ENCODE measurements at places on chromosomes 16 and 17.
A peak's percentile ranks its signal among the peaks of the same experiment; 100 is the strongest.

GRCh38 chr17:39627047-39627711 is 427 bp downstream of the PPP1R1B start:
- no peak for DNase-seq

- no peak for DNase-seq
Measured at GRCh38 chr17:12730421-12730820, 58.9 kb upstream of the ARHGAP44 start.

GRCh38 chr16:59514651-59515050 is 780.5 kb upstream of the GOT2 start:
- DNase-seq = no peak

- DNase-seq = no peak
Measured at GRCh38 chr17:30218799-30219198, 16.7 kb downstream of the SLC6A4 start.

DNA sequence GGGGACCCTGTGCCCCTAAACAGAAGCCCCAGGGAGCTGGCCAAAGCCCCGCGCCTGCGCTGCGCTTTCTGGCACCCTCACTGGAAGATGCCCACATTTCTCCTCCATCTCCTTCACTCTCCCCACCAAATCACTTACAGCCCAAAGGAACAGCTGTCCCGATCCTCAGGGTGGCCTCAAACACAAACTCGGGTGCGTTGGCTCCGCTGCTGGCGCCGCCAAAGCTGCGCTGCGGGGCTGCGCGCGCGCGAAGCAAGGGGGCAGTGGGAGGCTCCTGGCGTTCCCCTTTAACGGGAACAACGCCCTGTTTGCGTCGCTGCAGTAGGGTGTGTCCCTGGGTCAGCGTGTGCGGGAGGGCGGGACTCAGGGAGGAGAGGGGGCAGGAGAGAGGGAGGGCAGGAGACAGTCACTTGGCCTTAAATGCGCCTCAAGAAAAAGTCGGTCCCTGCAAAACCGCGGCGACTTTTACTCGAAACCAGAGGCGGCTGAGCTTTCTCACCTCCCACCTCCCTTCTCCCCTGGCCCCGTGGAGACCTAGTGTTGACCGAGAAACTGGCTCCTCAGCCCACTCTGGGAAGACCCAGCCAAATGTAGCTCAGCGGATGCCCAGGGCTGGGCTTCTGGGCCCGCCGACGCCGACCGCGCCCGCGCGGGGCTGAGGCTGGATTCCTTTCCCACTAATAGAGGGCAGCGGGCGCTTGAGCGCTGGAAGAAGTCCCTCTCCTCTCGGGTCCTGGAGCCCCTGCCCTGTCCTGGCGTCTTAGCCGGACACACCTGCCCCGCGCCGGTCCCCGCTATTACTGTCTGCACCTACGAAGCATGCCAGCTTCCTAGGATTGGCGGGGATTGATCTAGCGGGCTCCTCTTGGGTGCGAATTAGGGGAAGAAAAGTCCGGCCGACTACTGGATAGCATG is 2.6 kb downstream of the PMP22 start:
- DNase-seq = peak; percentile 93

DNA sequence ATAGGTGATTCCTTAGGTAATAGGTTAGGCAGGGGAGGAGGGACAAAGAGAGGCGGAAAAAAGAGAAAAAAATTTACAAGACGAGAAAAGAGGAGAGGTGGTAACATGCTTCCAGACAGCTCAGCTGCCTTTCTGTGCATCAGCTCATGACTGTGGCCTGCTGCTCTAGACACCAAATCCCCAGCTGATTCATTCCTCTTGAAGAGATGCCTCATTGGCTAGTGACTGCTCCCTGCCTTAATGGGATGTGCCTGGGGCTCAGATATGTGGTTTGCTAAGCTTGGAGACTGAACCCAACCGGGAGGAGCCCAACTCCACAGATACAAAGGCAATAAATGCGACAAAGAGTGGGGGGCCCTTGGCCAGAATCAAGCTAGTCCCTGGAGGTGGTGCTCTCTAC is 105.9 kb upstream of the FAM20A start:
- no peak for DNase-seq

GRCh38 chr16:67865318-67865717 is 7.5 kb upstream of the EDC4 start:
- no peak for DNase-seq

DNA sequence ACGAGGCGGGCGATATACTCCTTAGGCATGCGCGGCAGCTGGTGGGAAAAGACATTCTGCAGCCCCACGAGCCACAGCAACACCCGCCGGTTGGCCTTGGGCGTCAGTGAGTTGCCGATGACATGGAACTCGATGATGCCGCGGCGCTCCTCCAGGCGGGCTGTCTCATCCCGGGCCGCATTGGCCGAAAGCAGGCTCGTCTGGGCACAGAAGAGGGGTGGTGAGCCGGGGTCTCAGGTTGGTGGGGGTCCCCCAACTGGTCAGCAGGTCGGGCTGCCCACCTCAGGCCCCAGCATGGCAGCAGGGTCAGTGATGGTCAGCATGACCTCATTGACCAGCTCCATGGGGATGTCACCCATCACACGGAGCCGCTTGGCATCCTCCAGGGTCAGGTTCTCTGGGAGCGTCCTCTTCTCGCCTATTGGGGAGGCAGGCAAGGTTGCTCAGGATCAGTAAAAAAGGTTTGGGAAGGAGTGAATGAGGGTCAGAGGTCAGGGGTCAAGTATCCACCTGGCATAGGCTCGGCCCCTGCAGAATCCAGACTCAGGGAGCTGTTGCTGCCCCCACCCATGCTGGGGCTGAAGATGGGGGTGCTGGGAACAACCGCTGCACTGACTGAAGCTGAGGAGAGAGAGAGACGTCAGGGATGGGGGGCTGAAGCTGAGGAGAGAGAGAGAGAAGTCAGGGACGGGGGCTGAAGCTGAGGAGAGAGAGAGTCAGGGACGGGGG is 3.6 kb downstream of the KAT2A start:
- no peak for DNase-seq

- no peak for DNase-seq
Measured at GRCh38 chr17:49729069-49729468, 21.3 kb upstream of the SLC35B1 start.

- DNase-seq = no peak
Measured at GRCh38 chr16:74281300-74281699, 15.3 kb upstream of the PSMD7 start.

GRCh38 chr16:5015887-5016286 is 17.8 kb downstream of the NAGPA start:
- no peak for DNase-seq

- DNase-seq = no peak
Measured at GRCh38 chr17:58492238-58493121, 4.3 kb upstream of the HSF5 start.

GRCh38 chr17:49705254-49705653 is 2.5 kb downstream of the SLC35B1 start:
- no peak for DNase-seq

- no peak for DNase-seq
Measured at GRCh38 chr16:8669481-8669880, 4.9 kb upstream of the ABAT start.

DNA sequence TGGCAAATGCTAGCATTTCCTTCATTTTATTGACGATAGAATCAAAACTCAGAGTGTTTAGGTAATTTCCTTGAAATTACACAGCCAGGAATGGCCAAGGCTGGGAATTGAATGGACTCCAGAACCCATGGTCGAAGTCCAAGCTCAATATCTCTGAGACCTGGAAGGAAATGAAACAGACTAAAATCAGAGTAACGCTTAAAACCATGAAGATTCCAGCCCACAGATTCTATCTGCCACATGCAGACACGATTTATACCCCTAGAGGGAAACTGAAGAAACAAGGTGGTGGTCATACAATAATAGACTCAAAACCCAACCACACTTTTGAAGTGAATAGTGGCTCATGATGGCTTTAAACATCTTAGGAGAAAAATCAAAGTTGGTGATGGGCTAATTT is 95.6 kb downstream of the PRKCA start:
- DNase-seq = no peak

- no peak for DNase-seq
Measured at GRCh38 chr16:5903832-5904231, 806.2 kb upstream of the EEF2KMT start.

DNA sequence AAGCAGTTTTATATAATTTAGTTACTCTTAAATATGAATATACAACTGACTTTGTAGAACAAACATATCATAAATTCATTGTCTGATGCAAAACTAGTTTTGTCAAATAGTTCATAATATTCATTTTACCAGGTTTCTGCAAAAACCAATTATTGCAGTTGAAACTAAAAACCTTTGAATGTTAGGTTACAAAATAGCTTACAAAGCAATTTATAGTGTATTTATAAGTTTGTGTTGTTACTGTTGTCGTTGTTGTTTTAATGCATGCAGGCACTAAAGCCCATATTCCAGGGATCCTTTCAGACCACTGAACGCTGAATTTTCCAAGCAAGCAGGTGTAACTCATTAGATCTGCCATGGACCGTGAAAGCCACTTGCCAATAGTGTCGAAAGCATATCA is 427.6 kb downstream of the ZFHX3 start:
- DNase-seq = no peak

- peak; percentile 78 for DNase-seq
Measured at GRCh38 chr16:75495076-75495674, at the start of gene CHST6. CHST6 (minus strand) TSS chr16:75495441; CDS start chr16:75479828, 15,613 bp downstream.

- peak; percentile 93 for DNase-seq
Measured at GRCh38 chr17:51372345-51373004, 112.1 kb downstream of the UTP18 start.

DNA sequence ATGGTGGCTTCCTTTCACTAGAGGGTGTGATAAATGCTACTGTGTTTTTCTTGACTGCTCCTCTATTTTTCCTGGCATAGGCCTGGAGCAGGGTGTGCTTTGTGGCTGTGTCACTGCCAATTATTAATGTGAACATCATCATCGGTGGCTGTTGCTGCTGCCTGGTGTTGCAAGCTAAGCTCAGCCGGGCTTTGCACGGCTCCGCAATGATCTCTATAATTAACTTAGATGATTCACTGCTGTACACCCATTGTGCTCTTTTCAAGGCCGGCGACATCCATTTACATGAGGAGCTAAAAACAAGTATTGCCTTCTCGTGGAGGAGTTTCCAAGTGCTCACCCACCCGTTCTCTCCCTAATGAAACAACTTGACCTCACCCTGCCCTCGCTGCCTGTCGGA is 160.1 kb upstream of the IRX3 start:
- peak; percentile 83 for DNase-seq

GRCh38 chr16:49562228-49562627 is 188.6 kb downstream of the C16orf78 start:
- DNase-seq = no peak

GRCh38 chr17:27453471-27453870 is 2.8 kb upstream of the KSR1 start:
- DNase-seq = no peak

GRCh38 chr17:9855036-9855435 is 29.3 kb downstream of the GLP2R start:
- DNase-seq = no peak

DNA sequence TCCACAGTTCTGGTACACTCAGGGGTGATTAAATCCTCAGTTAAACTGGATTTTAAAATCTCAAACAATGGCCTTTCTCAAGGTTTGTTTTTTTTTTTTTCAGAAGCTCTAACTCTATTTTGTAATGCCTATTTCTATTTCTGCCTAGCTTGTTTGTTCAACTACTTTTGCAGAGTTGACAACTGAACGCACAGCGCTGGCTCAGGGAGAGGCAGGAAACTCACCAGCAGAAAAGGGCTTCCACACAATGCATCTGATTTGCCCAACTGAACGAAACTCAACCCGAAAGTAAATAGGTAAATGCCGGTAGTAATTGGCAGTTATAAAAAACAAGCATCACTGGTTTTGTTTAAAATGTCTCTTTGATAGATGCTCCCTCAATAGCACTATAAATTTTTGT is 52.7 kb upstream of the CNEP1R1 start:
- no peak for DNase-seq

- DNase-seq = no peak
Measured at GRCh38 chr16:71648921-71649320, 22.9 kb downstream of the MARVELD3 start.

- no peak for DNase-seq
Measured at GRCh38 chr17:59361916-59362810, 30.7 kb downstream of the YPEL2 start.

DNA sequence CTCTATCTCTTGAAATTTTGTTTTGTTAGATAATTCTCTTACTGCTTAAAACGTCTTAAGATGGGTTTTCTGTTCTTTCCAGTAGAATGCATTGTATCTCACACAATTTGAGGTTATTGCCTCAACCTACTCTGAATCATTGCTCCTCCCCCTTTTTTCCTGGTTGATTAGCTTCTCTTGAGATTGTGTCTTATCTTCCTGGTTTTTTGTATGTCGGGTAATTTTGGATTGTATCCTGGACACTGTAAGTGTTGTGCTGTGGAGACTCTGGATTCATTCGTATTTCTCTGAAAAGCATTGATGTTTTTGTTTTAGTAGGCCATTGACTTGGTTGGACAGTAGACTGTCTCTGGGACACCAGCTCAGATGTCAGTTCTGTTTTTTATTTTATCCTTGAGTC is 26.1 kb downstream of the PRKCB start:
- DNase-seq = no peak

- no peak for DNase-seq
Measured at GRCh38 chr17:10115536-10115932, 82.9 kb downstream of the GAS7 start.

All from putamen (tissue), 1 donor.